ENCODE measurements at places on chromosomes 5 and 9.
A peak's percentile ranks its signal among the peaks of the same experiment; 100 is the strongest.

DNA sequence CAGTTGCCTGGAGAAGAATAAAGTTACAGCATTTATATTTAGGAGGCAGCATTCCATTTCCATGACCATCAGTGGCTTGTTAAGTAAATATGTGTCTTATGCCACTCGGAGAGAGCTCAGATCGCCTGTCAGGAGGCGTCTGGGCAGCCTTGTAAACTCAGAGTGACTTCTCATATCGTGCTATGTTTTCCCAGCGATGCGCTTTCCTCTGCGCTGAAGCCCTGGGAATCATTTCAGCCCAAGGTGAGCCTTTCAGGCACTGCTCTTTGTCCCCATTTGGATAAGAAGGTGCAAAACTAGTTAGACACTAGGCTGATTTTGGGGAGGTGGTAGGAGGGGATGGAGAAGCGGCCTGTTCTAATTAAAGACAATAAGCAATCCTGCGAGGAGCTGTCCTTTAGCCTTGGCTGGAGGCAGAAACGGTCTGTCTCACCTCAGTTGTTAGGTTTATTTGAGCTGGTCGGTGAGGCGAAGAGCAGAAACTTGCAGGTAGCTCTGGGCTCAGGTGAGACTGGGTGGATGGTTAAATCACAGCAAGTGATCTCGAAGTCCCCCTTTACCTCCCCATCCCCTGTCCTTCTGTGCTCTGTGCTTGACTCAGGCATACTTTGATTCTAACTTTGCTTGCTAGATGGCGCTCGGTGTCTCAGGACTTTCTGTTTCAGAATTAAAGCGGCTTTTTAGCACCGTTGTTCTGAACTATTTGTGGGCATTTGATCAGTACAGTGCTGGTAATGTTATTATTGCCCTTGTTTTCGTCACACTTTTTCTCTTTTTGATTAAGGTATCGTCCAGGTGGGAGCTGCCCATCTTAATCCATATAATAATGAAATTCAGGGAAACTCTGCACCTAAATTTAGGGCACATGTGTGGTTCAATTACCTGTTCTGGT lies 24.6 kb downstream of the NR2F1 start:
- DNase-seq: no peak

- DNase-seq: peak; percentile 94
Measured at GRCh38 chr9:136342181-136343120, 15.1 kb downstream of the GPSM1 start.

DNA sequence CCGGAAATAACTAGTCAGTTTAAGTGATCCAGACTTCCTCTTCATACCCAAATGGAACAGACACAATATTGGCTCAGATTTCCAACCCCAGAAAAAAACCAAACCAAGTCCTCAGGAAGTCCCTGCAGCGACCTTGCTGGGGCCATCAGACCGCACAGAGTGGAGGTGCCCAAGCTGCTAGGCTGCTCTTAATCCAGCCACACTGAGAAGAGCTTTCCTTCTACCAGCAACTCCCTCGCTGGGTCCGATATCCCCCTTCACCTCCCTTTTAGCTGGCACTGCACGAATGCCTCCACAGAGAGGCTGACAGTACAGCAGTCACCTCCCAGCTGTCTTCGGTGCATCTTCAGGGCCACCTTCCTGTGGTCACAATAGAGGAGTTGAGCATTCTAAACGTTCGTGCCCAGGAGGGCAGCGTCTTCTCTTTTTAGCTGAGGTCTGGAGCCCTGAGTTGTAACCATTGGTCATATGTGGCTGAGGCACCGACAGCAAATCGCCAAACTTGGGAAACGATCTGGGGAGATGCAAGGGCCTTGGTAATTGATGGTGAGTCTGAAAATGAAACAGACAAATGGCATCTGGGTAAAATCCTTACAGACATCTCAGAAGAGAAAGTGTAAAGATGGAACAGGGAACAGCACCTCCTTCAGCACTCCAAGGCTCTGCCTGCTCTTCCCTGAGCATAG lies 5.7 kb downstream of the NAIF1 start:
- DNase-seq: no peak

DNA sequence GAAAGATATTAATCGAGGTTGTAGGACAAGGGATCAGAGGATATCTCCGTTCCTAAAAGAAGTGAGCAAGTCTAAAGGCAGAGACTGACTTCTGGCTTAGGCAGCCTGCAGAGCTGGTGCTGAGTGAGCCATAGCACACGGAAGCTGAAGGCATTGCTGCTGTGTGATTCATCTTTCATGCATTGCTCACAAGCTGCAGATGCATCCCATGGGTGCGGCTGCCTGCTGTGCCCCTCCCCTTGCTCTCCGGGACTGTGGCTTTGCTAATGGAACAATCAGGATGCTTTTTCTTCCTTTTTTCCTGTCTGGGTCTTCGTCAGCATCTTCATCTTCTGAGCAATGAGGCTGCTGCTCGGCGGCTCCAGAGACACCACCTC lies 341.4 kb downstream of the DIRAS2 start:
- no peak for DNase-seq

DNA sequence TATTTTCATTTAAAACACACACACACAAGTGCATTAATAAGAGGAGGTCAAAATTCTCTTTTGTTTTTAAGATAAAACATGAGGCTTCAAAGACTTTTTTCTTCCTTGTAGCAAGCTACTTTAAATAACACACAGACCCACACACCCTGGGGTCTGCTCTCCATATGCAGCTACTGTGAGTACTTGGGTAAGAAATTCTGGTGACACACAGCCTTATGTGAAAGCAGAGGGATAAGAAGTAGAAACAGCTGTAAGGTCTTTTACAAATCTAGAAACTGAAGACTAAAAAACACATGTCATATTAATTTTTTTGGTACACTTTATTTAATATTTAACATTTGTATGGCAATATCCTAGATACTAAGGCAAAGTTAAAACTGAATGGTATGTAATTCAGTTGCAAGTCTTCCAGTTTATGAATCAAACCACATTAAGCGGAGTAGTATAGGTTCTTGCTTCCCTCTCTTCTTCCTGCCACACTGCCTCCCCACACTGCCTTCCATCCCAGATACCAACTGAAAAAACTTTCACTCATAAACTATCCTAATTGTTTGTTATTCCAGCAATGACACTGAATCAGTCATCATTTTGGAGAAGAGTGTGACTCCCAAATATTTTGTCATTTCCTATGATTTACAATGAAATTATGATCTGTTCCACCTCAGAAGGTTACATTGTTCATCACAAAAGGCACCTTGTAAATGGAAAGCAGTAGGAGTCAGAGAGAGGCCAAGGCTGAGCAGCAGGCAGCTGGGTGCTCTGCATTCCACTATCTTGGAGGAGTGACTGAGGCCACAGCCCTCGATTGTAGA lies 92.0 kb downstream of the PLCXD3 start:
- DNase-seq: no peak

GRCh38 chr5:176725521-176726280 lies 78.4 kb downstream of the TSPAN17 start:
- DNase-seq: no peak

DNA sequence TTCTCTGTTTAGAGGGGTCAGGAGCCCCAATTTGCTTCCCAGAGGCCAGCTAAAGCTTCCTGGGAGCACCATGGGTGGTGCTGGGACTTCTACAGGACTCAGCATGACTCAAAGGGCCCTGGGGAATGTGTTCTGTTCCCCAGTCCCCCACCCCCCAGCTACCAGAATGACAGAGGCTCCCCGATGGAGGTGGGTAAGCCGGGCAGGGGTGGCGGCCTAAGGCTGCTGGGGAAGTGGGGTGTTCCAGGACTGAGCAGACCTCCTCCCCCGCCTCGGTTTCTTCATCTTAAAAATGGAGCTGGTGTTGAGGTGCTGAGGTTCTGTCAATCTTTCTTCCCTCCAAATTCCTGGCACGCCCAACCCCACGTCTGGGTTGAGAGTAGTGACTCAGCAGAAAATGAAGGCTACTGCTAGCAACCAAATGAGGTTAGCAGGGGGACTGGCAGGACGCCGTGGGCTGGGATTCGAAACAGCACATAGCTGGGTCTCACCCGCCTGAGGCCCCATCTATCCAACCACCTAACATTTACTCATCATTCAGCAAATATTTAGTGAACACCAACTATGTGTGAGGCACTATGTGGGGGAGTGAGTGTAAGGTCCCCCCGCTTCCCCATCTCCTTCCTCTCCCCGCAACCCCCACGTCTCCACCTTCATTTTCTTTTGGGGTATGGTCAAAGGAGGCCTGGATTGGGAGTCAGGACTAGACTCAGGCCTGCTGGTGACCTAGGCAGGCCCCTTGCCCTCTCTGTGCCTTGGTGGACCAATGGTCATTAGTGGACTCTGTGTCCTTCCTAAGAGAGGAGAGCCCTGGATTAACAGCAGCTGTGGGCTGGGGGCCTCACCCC lies 50.2 kb downstream of the C9orf50 start:
- peak; percentile 94 for DNase-seq

- no peak for DNase-seq
Measured at GRCh38 chr5:111461934-111462333, 50.4 kb downstream of the STARD4 start.

GRCh38 chr5:14101922-14102321 lies 41.2 kb upstream of the TRIO start:
- DNase-seq: no peak

DNA sequence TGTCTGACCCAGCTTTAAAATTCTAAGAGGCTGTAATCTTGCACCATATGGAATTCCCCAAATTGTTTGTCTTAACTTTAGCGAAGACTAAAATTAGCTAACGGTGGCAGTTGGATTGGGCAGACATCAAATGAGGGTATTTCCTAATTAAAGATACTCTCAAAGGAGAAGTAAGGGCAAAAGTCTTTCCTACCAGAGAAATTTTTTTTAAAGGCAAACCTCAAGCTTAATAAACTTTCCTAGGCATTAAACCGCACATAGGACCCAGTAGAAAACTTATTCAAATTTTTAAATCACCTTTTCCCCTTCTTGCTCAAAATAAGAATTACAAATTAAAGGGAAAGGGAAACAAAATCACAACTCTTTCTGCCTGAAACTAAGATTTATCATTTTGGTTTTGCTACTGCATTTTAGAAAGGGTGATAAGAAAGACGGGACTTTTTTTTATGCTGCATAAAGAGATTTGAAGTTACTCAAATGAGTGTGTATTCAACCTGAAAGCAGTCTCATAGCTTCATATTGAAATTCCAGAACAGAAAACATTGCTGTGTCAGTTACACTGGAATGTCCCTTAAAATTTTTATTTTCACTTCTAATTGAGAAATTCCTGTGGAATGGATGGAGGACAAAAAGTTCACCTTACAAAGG lies 189.1 kb upstream of the PTGER4 start:
- no peak for DNase-seq

DNA sequence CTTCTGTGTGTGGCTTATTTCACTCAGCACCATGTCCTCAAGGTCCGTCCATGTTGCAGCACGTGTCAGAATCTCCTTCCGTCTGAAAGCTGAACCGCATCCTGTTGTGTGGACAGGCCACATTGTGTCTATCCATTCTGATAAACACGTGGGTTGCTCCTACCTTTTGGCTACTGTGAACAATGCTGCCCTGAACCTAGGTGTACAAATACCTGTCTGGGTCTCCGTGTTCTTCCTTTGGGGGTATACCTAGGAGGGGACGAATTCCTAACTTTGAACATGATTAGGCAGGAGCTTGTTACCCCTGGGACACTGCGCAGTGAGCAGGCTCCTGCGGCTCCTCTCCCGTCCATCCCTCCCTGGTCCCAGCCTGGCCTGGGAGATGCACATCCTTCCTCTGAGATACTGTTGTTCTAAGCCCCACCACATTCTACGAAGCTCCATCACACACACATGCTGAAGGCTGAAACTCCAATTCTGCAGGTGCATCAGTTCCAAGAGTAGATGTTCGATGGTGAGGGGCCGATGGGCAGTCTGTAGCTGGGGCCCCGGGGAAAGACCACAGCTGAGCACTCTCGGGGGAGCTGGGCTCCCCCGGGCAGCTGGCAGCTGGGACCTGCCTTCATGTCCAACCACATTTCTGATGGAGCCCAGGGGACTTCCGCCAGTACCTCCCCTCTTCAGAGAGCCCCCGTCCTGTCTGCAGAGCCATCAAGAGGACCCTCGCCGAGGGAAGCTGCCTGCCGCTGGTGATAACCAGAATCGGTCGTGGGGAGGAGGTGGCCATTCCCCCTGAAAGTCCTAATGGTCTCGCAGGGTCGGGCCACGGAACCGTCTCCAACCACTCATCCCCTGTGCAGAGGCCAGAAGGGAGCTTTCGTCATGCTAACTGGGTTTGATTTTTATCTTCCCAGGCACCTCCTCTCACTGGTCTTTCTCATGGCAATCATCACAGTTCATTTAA lies 120.9 kb downstream of the COL23A1 start:
- DNase-seq: no peak

DNA sequence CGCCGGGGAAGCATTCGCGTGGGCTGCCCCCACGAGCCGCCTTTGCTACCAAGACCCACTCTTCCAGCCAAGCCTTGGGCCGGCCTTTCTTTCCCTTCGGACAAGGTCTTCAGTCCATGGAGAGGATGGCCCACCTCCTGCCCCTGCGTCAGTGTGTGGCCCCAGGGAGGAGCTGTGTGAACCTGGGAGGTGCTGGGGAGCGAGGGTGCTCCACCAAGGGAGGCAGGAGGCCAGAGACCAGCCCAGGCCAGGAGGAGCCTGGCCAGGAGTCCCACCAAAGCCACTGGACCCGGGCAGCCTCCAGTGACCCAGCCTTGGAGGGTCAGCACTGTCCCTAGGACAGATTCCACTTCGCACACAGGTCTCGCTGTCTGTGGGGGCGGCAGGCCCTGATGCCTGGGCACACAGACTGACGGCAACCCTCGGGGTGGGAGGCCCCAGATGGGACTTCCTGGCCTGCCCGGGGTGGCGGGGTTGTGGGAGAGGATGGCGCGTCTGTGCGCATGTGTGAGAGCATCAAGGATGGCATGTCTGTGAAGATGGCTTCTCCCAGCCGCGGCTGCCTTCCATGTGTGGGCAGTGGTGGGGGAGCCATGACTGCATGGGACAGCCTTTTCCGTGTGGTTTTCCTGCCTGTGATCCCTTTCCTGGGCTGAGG lies 113.3 kb upstream of the LPCAT1 start:
- DNase-seq: no peak

DNA sequence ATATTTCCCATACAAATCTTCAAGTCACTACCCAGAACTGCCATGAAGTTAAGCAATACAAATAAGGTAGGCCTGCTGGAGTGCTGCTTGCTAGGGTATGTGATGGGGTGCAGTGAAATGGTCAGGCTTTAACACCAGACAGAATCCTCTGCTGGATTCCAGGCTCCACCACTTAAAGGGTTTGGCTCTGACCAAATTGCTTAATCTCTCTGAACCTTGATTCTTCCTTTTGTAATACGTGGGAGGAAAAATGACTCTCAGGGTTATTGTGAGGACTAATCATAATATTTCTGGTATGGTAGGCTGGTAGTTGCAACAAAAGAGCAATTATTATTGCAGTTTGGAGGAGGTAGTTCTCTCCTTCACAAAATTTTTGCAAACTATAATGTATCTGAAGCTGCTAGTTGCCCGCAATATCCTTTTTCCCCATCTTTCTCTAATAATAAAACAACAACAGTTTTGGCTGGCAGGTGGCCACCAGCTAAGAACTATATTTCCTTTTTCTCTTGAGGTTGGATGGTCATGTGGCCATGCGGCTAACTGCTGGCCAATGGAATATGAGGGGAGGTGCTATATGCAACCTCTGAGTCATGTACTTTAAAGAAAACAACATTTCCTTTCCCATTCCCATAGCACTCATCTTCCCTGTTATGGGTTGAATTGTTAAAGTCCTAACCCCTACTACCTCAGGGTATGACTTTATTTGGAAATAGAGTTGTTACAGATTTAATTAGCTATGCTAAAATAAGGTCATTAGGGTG lies 44.1 kb downstream of the CCL28 start:
- DNase-seq: peak; percentile 14

Data from esophagus muscularis mucosa (tissue), 4 donors.